NCI-H1105 (cell line): ENCODE measurements at places on chromosomes 7 and 10.

- DNase-seq, result no peak
Measured at GRCh38 chr10:5666008-5666840, at the start of gene ASB13. ASB13 (minus strand) TSS chr10:5666595; CDS start chr10:5666551, 44 bp downstream.

DNA sequence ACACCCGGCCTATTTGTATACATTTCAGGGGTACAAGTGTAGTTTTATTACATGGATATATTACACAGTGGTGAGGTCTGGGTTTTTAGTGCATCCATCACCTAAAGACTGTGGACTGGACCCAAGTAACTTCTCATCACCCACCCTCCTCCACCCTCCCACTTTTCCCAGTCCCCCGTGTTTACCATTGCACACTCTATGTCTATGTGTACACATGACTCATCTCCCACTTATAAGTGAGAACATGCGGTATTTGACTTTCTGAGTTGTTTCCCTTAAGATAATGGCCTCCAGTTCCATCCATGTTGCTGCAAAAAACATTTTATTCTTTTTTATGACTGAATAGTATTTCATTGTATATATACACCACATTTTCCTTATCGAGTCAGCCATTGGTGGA, 98.9 kb upstream of the WAC start:
- no peak for DNase-seq

- no peak for DNase-seq
Measured at GRCh38 chr10:33174674-33175434, 159.6 kb downstream of the NRP1 start.

- DNase-seq, result no peak
Measured at GRCh38 chr7:55486192-55486590, 86.1 kb downstream of the VOPP1 start.

DNA sequence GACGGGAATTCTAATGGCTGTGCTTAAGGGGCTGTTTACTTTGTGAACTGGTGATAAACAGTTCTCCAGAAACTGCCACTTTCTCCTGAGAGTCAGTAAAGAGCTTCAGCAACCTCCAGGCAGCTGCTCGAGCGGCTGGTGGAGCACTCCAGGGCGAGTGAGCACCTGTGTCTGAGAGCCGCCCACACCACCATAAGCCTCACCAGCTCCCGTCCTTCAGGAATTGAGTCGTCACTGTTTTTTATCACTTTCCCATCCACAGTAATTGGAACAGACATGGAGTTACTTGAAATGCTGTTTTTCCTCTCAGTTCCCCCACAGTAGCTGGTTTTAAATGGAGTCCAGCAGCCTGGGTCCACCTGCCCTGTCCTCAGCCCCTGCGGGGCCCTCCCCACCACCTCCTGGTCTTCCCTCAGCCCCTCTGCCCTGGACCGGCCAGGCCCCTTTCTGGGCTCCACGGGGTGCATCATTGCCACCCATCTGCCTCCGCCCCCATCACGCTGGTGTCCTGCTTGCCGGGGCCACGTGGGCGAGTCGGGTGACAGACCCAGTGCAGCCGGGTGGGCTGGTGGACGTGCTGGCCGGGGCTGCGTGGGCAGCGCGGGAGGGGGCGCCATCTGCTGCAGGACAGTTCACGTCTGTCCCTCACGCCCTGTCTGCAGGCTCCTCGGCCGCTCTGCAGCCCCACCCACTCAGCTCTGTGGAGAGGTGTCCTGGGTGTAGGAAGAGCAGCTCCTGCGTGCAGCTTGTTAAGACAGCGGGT, 56.0 kb downstream of the NKX6-2 start:
- no peak for DNase-seq

GRCh38 chr10:61731638-61732037, 68.9 kb downstream of the CABCOCO1 start:
- DNase-seq, result no peak

- DNase-seq, result no peak
Measured at GRCh38 chr7:134065415-134065814, 61.7 kb upstream of the LRGUK start.

GRCh38 chr10:61878740-61879068, 22.8 kb upstream of the ARID5B start:
- no peak for DNase-seq

DNA sequence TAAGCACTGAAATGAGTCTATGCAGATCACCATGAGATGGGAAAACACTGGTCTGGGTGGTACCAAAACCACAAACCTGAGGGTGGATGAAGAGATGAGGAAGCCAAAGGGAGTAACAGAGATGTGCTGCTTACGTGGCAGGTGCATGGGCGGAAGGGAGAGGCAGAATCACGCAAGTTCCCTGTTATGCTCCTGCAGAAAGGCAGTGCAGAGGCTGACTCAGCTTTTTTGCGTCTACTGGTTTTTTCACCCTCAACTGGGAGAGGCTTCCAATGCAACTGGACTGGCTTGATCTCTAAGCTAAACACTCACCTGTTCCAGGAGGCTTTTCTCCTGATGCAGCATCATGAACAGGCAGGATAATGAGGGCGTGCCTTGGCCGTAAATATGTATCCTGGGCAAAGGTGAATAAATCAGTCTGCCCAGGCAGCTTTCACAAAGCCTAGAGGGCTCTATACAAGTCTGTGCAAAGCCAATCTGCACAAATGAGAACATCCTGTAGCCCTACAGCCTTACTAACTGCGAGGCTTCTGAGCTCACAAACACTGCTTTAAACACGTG, 95.4 kb upstream of the AFAP1L2 start:
- no peak for DNase-seq

DNA sequence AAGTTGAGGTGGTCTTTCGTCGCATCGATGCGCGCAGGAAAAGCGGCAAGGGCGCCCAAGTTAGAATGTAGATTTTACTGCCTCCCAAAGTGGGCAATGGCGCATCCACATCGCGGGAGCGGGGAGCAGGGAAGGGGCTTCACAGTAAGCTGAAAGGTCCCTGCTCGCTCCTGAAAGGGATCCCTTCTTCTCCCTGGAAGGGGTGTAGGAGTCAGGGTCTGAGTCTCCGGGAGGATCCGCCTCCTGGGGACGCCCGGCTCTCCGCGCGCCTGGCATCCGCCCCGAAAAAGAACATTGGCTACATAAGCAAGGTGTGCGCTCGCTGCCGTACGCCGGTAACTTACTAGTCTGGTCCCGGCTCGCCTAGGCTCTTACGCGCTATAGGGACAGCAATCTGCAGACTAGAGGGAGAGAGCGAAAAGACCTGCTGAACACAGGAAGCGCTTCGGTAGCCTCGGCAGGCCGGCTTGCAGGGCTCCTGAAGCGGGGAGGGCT, 804 bp downstream of the UNC5B start:
- DNase-seq, result peak; percentile 44

GRCh38 chr10:120573355-120573754, 116.3 kb downstream of the PLPP4 start:
- no peak for DNase-seq

- DNase-seq, result no peak
Measured at GRCh38 chr10:122157451-122157850, 113.6 kb upstream of the BTBD16 start.

DNA sequence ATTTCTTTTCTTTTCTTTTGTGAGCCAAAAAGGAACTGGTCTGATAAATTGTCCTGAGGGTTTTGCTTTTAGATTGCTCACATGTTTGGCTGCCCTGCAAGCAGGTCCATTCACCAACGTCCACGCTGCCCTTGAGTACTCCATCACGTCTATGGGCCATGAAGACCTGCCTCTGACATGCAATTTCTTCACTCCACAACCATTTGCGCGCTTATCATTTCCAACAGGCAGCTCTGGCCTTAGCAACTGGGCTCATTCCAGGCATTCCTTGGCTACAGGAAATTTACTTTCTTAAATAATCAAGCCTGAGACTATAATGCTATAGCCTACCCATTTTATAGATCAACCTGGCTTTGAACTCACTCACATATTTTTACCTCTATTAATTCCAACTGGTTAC, 408.3 kb upstream of the C7orf33 start:
- DNase-seq, result no peak

- no peak for DNase-seq
Measured at GRCh38 chr7:146002431-146003078, 114.0 kb upstream of the CNTNAP2 start.
